SK-N-MC (cell line): ENCODE measurements at places on chromosomes 3 and 15.

- no peak for DNase-seq
Measured at GRCh38 chr3:101518421-101518871, 5.4 kb upstream of the SENP7 start.

- no peak for DNase-seq
Measured at GRCh38 chr3:114120211-114120610, 58.6 kb downstream of the DRD3 start.

- DNase-seq: no peak
Measured at GRCh38 chr3:184868477-184868876, 56.5 kb downstream of the VPS8 start.

DNA sequence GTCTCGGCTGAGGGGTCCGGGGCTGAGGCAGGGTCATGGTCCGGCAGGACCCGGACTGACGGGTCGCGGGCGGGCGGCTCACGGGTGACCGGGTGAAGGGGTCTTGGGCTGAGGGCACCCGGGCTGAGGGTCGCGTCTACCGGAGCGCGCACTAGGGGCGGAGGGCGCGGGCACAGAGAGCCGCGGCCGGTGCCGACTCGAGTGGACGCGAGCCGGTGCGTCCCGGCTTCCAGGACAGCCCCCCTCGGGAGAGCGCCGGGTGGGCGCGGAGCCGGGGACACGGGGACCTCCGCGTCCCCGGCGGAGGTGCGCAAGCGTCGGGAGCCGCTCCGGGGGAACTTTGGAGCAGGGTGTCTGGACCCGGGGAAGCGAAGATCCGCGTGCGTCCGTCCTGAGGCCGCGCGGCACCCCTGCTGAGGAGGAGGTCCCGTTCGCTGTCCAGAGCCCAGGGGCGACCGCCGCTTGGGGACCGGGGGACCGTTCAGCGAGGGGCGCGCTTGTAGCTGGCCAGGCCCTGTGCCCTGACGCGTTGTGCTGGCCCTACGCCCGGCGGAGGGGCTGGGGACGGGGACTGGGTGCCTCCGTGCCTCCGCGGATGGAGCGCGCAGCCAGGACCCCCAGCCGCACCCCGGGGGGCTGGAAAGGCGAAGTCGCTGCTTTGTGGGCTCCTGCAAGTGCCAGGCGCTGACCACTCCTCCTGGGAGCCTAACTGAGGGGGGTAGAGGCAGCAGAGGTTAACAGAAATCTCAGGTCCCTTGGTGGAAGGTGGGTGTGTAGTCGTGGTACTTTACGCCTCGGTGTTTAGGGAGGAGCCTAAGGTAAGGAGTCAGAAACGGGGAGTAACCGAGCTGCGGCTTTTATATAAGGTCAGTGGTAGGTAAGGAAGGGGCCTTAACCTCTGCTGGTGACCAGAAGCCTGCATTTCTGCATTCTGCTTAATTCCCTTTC is at the start of gene PPARG:
TSS of gene PPARG (plus strand) at position 889 of the 948 bp plus-strand sequence. CDS start 90,642 bp downstream, outside the sequence.
- DNase-seq: no peak

- no peak for DNase-seq
Measured at GRCh38 chr3:181459516-181459915, 252.2 kb upstream of the SOX2 start.

DNA sequence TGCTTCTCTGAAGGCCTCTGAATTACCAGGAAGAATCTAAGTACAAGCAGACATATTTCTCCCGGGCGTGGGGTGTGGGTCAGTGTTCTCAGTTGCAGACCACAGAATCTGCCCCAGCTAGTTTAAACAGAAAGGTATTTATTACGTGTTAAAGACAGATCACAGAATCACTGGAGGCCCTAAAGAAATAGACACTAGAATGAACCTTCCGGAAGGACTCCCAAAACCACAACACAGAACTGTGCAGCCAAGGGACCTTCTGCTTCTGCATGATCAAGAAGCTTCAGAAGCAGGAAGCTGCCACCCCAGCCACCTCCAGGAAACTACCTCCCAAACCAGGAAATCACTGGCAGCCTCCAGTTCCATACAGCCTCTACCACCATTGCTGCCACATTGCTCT is 32.7 kb upstream of the ZFAND6 start:
- no peak for DNase-seq

DNA sequence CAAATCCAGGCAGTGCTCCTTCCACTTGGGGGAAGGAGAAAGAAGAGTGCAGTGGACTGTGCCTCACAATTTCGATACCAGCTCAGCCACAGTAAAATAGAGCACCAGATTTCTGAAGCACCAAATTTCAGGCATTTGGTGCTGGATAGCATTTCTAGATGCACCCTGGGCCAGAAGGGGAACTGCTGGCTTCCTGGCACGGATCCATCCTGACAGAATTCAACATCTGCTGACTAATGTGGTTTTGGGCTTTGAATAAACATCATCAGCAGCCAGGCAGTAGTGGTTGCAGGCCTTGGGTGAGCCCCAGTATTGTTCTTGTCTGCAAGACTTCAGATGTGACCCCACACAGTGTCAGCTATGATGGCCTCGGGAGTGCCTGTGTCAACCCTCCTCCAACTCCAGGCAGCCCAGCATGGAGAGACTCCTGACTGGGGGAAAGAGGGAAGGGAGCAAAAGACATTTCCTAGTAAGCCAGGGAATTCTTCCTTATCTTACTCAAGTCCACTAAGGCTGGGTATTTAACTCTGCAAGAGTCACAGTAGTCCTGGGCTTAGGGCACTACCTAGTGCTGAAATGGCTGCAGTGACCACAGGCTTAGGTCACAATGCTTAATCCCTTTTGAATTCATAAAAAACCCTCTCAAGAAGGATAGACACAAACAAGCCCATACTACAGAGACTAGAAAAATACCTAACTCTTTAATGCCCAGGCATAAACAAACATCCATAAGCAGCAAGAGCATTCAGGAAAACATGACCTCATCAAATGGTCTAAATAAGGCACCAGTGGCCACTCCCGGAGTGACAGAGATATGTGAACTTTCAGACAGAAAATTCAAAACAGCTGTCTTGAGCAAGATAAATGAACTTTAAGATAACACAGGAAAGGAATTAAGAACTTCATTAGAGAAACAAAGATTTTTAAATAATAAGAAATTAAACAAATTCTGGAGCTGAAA is 74.7 kb downstream of the SPATA16 start:
- DNase-seq: peak; percentile 64

DNA sequence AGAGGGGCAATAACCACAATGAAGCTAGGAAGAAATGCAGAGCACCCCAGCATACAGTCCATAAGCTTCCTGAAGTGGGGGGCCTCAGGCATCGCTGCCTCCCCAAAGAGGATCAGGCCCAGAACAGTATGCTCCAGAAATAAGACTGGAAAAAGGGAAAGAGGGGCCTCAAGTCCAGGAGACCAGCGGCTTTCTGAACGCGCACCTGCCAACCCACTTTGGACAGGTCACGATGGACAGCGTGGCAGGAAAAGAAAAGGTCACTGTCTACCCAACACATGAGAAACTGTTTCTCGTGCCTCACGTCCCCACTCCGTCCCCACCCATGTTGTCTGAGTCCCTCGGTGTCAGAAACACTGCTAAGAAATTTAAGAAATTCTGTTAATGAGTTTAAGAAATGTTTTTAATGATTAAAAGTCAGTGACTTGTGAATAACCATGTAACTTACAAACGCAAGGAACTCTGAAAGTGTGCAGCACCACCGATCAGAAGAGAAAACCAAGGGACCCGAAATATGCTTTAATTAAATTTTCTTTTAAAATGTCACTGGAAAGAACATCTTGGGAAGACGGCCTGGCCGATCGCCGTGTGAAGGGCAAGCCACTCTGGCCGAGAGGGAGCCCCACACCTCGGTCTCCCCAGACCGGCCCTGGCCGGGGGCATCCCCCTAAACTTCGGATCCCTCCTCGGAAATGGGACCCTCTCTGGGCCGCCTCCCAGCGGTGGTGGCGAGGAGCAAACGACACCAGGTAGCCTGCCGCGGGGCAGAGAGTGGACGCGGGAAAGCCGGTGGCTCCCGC is 1.7 kb upstream of the PPARG start:
- no peak for DNase-seq

- no peak for DNase-seq
Measured at GRCh38 chr3:14273901-14274611, 95.4 kb downstream of the LSM3 start.
